OCI-LY7 (cell line): ENCODE measurements at places on chromosomes 1 and 21. TPM values are rescaled to one million over a fixed set of nuclear protein-coding genes. Genes with fewer than 3 reads are reported as not detected.

GRCh38 chr1:205044741-205045140 lies 1.7 kb downstream of the CNTN2 start:
- no peak for DNase-seq

GRCh38 chr1:58572690-58573089 lies 4.4 kb downstream of the TACSTD2 start:
- DNase-seq, result no peak

GRCh38 chr1:195970209-195970608 lies 638.0 kb downstream of the KCNT2 start:
- DNase-seq, result no peak

DNA sequence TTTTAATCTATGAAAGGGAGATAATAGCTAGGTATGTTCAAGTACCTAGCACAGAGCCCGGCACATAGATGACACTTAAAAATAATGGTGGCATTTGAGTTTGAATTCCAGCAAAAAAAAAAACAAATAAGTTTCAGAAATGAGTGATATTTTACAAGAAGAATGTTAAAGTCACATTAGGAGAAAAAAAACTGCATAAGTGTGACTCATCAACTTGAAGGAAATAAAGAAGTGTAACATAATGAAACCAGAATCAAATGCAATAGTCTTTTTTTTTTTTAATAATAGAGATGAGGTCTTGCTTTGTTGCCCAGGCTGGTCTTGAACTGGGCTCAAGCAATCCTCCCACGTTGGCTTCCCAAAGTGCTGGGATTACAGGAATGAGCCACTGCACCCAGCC lies 17.1 kb downstream of the DNASE2B start:
- no peak for DNase-seq

DNA sequence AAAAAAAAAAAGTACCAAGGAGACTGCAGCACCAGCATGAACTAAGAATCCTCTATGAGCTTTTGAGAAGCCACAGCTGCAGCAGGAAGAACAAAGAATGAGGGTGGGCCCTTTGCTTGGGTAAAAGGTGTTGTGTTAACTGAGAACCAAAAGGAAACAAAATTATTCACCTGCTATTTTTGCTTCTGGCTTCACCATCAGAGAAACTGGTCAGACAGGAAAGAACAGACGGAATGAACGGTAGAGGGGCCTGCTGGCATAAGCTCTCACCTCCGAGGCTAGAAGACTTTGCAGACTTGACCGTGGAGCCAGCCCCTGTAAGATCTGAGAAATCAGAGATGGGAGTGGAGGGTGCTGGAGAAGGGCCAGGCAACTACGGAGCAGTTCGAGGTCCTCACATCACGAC lies 27.6 kb downstream of the IL10RB start:
- DNase-seq, result peak; percentile 67

DNA sequence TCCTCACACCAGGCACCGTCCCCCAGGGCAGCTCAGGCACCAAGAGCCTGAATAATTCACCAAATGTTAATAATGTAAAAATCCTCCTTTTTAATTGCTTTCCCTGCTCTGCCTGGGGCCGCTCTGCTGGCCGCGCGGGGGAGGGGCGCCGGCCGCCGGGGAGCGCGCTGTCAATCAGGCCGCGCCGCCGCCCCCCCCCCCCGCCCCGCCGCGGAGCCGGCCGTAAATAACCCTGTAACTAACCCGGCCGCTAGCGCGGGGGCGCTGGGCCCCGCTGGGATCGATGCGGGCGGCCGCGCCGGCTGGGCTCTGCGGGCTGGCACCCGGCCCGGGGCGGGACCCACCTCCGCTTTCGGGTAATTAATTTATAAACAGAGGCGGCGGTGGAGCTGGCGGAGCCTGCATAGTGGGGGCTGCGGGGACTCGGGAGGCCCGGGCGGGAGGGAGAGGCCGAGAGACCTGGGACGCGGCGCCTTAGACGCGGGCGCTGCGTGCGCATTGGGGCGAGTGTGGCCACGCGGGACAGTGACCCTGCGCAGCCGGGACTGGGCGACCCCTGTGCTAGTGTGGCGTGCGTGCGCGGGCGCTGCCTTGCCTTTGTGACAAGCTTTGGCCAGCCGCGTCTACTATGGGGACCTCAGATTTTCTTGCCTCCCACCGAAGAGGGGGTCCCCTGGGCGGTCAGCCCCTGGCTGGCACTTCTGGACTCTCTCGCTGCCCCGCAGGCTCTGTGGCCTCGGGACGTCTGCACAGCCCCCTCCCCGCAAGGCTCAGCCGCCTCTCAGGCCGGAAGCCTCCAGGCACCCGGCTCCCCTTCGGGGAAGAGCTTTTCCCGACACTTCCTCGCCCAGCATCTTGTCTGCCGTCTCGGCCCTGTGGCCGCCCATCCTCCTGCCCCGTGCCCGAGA lies 16.6 kb downstream of the SAMD11 start:
- DNase-seq, result no peak

DNA sequence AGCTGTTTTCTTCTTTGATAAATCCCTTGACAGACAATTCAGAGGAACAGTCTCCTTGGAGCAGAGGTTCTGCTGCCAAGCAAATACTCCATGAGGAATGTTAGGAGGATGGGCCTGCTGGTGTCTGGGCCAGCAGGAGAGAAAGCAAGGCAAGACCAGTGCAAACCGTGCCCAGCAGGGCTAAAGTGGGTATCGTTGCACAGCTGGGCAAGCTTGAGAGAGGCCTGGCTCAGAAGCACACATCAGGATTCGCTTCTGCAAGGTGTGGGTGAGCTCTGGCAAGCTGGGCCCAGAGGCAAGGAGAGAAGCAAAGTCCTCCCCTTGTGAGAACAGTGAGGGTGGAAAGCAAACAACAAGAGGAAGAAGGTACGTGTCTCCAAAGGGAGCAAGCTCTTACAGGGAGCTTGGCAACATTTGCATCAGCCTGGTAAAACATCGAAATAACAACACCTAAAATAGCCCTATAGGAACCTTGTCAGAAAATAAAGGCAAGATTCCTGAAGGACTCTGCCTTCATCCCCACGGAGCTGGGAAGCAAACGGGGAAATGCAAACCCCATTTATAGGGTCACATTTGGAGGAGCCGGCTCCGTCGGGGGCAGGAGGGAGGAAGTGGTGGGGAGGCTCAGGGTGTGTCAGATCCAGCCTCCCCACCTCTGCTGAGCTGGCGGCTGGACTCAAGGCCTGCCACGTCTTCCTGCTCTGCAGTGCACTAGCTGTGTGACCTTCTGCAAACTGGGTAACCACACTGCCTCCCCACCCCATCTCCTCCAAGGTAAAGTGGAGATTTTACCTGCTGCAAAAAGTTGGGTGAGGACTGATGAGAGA lies 62.3 kb upstream of the HIVEP3 start:
- DNase-seq, result no peak

DNA sequence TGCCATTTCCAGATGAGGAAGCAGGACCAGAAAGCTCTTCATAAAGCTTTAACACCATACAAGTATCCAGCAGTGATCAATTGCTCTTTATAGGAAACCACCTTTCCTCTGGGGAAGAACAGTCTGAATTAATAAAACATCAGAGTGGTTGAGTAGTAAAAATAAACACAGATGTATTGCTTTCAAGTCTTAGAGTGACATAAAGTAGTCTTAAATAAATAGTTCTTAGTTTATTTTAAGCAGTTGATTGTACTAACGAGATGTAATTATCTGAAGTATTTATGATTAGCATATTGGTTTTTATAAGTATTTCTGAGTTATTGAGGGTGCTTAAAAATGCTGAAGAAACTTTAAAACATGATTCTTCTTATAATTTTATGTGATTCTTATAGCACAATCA lies 67.0 kb downstream of the PRKAA2 start:
- no peak for DNase-seq

DNA sequence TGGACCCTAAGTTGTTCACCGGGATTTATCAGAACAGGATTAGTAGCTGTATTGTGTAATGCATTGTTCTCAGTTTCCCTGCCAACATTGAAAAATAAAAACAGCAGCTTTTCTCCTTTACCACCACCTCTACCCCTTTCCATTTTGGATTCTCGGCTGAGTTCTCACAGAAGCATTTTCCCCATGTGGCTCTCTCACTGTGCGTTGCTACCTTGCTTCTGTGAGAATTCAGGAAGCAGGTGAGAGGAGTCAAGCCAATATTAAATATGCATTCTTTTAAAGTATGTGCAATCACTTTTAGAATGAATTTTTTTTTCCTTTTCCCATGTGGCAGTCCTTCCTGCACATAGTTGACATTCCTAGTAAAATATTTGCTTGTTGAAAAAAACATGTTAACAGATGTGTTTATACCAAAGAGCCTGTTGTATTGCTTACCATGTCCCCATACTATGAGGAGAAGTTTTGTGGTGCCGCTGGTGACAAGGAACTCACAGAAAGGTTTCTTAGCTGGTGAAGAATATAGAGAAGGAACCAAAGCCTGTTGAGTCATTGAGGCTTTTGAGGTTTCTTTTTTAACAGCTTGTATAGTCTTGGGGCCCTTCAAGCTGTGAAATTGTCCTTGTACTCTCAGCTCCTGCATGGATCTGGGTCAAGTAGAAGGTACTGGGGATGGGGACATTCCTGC lies 3.9 kb upstream of the OLFML3 start:
- no peak for DNase-seq

GRCh38 chr1:235417086-235417697 lies 50.0 kb downstream of the TBCE start:
- DNase-seq, result peak; percentile 59

- no peak for DNase-seq
Measured at GRCh38 chr1:154328318-154329151, 3.2 kb downstream of the ATP8B2 start.

- DNase-seq, result no peak
Measured at GRCh38 chr21:14523234-14523633, 22.9 kb downstream of the SAMSN1 start.

GRCh38 chr1:40078512-40079333 lies 18.3 kb downstream of the PPT1 start:
- peak; percentile 70 for DNase-seq

- no peak for DNase-seq
Measured at GRCh38 chr1:150511551-150511950, 3.6 kb downstream of the ECM1 start.

DNA sequence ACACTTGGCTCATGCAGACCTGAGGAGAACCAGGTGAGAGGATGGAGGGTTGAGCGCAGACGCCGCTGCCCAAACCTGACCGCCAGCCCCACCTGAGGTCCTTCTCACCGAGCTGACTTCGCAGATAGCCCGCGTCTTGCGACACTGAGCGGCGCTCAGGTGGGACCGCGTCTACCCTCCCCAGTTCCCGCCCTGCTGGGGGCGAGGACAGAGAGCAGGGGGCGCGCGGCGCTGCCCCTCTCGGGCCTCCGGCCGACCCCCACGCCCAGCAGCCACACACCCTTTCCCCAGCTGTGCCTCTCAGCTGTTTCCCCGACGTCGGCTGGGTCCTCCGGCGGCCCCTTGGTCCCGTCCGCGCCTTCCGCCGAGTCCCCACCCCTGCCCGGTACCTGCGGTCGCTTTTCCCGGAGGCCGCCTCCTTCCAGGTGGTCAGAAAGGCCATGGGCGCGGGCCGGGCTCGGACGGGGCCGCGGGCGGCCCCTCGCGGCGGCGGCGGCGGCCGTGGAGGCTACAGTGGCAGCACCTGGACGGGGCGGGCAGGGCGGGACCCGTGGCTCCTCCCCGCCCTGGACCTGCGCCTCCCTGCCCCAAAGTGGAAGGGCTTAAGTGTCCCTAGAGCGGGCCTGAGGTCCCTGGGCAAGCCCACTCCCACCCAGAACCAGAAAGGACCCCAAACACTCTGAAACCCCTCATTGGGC lies 14.4 kb upstream of the TTC39A start:
- DNase-seq, result no peak

- no peak for DNase-seq
Measured at GRCh38 chr1:62450301-62450700, 13.5 kb downstream of the USP1 start.

Gene CLCA2
- total RNA-seq, result not detected in 2 replicates

Gene PDC
- not detected in 2 replicates for total RNA-seq

Gene LCE1C
- total RNA-seq, result not detected in 2 replicates

Gene CLEC20A
- not detected in 2 replicates for total RNA-seq

Gene GJB5
- total RNA-seq, result not detected in 2 replicates

Gene RHD
- not detected in 2 replicates for total RNA-seq

Gene EPHA2
- total RNA-seq, result 0.15 TPM in 1 of 2 replicates, not detected in the other

Gene CELA2A
- not detected in 2 replicates for total RNA-seq
